ENCODE measurements at places on chromosomes 3 and 15.

GRCh38 chr15:34493001-34493400, 55.4 kb upstream of the GOLGA8A start:
- DNase-seq, result no peak

DNA sequence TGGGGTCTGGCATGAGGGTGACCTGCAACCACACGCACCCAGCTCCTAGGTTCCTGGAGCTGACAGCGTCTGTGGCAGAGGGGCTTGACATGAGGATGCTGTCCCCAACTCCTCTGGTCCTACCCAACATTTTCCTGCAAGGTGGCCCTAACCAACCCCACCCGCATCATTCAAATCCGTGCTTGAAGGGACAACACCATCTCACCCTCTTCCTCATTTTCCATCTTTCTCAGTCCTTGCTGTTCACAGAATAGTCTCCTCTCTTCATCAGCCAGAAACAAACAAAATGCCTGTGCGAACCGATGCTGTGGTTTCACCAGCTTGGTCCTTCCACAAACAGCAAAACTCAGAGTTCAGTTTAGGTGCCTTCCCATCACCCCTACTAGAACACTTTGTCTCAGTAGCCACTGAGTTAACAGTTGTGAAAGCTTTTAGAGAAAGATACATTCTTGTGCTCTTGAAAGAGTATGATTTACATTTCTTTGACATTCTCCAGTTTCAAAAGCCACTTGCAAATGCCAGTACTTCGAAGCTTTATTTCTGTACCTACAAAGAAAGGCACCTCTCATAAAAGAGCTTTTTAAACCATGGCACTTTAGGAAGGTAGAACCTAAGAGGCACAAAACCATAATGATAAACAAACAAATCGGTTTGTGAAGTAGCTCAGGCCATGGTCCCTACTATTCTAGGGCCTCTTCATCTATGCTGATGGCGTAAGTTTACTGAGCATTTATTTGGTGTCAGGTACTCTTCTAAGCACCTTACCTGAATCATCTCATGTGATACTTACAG, 360.1 kb downstream of the SHQ1 start:
- no peak for DNase-seq

- DNase-seq, result no peak
Measured at GRCh38 chr3:12246497-12247163, 42.2 kb upstream of the PPARG start.

DNA sequence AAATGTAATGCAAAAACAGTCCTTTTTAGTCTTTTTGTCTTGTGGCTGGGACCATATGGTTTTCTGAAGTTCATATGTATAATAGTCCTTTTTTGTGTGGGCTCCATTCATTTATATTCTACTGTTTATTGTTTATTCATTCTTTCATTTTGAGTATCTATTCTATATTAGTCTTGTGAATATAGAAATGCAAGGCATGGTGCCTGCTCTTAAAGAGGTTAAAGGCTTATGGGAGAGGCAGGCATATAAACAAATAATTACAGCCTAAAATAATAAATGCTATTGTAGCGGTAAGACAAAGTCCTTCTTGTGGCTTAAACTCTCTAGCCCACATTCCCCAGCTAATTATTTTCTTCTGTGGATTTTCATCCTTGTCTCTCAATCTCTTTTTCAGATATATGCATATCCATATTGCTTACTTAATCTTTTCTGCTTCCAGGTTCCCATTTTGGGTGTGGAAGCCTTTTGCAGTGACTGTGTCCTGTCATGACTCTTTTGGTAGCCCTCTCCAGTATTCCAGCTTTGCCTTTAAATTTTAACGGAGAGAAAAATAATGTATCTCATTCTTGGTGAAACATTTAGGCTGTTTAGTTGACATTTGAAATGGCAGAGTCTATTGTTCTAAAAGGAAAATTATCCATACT, 101.6 kb downstream of the PPM1L start:
- DNase-seq, result no peak

DNA sequence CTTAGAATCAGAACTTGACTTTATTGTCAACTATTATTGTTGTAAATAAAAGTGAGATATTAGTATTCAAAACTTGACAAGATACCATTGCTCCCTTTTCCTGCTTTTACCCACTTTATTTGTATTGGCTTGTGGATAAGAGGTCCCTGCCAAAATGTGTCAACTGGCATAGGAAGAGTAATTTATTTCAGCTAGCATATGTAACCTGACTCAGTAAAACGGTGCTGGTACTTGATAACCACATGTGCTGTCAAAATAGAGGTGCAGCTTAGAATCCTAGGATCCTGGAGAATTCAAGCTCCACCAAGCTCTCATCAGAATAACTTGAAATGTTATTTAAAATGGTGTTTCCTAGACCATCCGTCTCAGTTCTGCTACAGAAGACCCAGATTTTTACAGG, 90.2 kb upstream of the TGFBR2 start:
- no peak for DNase-seq

DNA sequence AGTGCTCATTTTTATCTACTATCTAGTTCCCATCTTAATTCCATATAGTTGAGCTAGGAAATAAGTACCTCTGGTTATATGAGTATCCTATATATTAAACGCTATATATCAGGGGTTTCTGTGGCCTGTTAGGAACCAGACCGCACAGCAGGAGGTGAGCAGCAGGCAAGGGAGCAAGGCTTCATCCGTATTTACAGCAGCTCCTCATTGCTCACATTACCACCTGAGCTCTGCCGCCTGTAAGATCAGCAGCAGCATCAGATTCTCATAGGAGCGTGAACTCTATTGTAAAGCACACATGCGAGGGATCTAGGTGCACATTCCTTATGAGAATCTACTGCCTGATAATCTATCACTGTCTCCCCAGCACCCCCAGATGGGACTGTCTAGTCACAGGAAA, 23.0 kb downstream of the GSK3B start:
- no peak for DNase-seq

GRCh38 chr15:34944936-34945335, 24.6 kb downstream of the AQR start:
- no peak for DNase-seq

Measured in cortex of kidney (tissue), 1 donor.